GM12891 (cell line): ENCODE measurements at places on chromosomes 1 and 21.

DNA sequence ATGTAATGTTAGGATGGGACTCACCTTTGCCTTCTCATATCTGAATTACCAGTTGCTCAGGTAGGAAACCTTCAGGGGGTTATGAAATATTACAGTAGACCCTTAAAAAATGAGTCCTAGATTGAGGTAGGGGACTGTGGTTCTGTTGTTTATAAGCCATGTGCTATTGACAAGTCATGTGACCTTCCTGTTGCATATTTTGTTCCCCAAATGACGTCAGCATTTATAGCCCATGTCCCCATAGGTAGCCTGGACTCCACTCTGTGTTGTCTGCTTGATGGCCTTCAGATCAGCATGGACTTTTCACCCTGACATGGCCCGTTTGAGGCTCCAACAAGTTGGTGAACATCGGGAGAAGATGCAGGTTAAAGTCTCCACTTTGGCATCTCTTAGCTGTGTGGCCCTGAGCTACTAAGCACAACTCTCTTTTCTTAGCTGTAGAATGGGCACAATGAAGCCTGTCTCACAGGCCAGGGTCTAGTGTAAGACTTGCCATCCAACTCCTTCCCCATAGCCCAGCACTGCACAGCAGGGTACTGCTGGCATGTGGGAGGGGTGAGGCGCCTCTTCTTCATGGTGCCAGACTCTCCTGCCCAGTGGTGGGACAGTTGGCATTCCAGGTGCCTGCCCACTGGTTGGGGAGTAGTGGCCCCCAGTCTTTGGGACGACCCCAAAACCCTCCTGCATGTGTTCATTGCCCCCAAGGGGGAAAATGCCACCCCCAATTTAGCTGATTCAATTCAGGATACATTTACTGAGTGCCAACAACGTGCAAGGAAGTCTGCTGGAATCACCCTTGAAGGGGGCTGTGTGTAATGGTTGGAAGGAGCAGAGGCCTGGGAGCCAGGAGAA is 36.1 kb upstream of the TTC22 start:
- no peak for DNase-seq

DNA sequence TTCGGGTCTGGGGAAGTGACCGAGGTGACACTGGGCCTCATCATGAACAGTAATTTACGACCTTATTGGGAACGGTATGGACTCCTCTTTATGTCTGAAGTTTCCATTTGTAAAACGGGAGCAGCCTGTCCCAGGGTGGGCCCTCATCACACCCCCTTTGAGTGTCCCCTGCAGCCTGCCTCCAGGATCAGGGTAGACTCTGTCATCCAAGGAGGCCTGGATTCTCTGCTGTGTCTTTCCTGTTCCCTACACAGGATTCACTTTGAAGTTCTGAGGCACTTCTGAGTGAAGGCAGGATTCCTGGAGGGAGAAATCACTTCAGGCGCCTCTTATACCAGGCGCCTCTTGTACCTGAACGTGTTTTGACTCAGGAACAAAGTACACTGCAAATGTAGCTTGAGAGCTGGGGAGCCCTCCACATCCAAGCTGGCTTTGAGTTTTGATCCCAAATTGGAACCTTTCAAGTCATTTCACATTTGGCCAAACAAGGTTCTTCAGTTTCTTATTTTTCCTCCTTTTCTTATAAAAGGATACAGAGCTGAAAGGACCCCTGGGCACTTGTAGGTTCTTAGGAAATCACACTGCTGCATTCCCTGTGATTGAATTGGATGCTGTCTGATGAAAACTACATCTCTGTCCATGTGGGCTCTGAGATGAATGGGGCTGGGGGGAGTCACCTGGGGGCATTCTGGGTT is 106.0 kb downstream of the SUSD4 start:
- DNase-seq: no peak

- DNase-seq: no peak
These were observed 7.7 kb downstream of the SLC37A1 start for GRCh38 chr21:42521384-42521783.

DNA sequence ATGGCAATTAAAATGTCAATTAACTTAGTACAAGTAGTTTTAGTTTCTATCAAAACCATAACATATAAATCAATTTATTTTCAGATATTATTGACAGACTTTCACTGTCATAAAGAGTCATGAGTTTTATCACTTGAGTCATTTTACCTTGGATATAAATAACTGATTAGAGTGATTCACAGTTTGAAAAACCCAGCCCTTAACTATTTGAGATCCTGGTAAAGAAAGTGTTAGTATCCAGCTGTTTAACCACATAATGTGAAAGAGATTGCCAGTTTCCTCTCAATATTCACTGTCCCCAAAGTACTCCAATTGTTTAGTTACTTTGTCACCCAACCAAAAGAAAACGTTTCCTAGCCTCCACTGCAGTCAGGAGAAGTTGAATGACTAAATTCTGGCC is 91.3 kb downstream of the UCHL5 start:
- no peak for DNase-seq

- DNase-seq: no peak
These were observed 15.7 kb downstream of the HYI start for GRCh38 chr1:43438006-43438405.

- no peak for DNase-seq
These were observed 917.9 kb upstream of the B3GALT2 start for GRCh38 chr1:194104247-194104844.
